ENCODE measurements at places on chromosomes 12 and 14. TPM values are rescaled to one million over a fixed set of nuclear protein-coding genes. Genes with fewer than 3 reads are reported as not detected.

The SERPINA5 gene
- 14.3 TPM for total RNA-seq

The GPRC5D gene
- total RNA-seq: not detected

The SPSB2 gene
- 18.4 TPM for total RNA-seq

The VRTN gene
- not detected for total RNA-seq

The SIX1 gene
- 7.7 TPM for total RNA-seq

The USP44 gene
- 0.24 TPM for total RNA-seq

The TBC1D30 gene
- total RNA-seq: 5.3 TPM

The FIGNL2 gene
- total RNA-seq: not detected

The LMNTD1 gene
- total RNA-seq: 0.30 TPM

The MGAT4C gene
- total RNA-seq: 0.90 TPM

The CPNE6 gene
- not detected for total RNA-seq

The SENP1 gene
- 15.7 TPM for total RNA-seq

The PYGL gene
- 154 TPM for total RNA-seq

The OVCH1 gene
- not detected for total RNA-seq

The DPPA3 gene
- not detected for total RNA-seq

Measured in A375 (cell line).